ENCODE measurements at places on chromosomes 12 and 14.

GRCh38 chr12:133010657-133011297 is 24.6 kb downstream of the ZNF26 start:
- DNase-seq = no peak

GRCh38 chr14:54355698-54356097 is 41.1 kb upstream of the CDKN3 start:
- no peak for DNase-seq

GRCh38 chr14:75426332-75427125 is 1.3 kb upstream of the JDP2 start:
- DNase-seq = no peak

DNA sequence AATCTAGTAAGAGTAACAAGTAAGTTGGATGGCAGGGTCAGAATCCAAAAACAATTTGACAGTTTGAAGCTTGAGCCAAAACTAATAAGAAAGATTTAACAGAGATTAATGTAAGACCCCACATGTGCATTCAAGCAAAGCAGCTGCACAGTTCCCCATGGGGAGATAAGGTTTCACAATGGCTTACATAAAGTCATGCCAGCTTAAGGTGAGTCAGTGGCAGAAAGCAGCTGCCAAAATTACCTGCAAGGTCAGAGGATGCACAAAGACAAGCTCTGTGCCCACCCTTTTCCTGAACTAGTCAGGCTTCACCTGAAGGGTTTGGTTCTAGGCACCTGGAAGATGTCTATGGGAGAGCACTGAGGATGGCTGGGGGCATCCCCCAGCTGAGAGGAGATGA is 36.6 kb upstream of the KRT77 start:
- DNase-seq = no peak

DNA sequence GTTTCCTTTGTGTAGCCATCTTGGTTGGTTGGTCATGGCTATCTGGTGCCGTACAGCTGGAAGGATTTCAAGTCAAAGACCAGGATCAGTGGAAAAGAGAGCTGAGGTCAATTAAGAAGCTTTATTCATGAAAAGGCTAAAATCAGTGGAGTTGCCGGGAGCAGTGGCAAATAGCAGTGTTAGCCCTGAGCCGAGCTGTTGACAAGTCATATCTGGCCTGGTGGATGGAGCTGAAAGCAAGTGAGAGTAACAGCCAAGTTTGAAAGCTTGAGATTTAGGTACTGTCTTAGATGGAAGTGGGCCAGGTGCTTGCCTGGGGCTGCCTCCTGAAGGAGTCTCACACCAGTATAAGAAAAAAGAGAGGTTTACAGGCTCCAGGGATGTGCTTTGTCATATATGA is 9.0 kb downstream of the BATF start:
- no peak for DNase-seq

DNA sequence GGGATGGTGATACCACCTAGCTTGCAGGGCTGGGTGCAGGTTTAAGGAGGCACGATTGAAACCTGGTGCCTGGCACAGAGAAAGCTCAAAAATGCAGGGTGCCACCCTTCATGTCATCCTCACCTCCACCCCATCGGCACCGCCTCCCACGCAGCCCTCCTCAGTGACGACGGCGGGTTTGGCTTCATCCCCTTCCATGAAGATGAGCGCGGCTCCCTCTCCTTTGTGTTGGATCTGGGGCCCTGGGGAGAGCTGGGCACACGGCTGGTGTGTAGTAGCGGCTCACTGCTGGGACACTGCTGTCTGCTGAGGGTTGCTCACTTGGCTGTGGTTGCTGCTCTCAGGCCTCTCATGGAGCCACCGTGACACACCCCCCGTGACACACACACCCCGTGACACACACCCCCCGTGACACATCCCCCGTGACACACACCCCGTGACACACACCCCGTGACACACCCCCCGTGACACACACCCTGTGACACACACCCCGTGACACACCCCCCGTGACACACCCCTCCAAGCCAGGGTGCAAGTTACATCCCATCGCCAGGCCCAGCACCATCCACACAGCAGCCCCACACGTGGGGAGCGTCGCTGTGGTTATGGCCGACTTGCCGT is 42.9 kb upstream of the FZD10 start:
- DNase-seq = no peak

GRCh38 chr12:41121374-41121773 is 66.7 kb upstream of the PDZRN4 start:
- no peak for DNase-seq

GRCh38 chr14:67573228-67574010 is 26.6 kb downstream of the PIGH start:
- no peak for DNase-seq

GRCh38 chr14:93977790-93978581 is 1.6 kb upstream of the ASB2 start:
- peak; percentile 68 for DNase-seq

- no peak for DNase-seq
These were observed 45.6 kb downstream of the LTBP2 start for GRCh38 chr14:74566174-74567141.

GRCh38 chr14:32073537-32074189 is 3.4 kb upstream of the ARHGAP5 start:
- peak; percentile 86 for DNase-seq

DNA sequence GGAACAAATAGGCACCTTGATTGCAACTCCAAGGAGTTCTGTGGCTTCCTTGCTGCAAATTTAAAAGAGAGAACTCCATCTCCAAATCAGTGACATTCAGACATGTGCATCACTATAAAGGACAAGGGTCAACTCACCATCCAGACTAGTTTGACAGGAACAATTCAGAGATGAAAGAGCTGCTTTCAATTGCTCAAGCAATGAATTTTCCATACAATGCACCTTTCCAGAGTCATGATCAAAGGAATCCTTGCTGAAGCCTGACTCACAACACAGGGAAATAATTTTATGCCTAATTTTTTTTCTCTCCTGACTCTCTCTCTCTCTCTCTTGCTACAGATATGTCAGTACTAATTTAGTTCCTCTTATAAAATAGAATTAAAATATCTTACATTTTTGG is 380.5 kb upstream of the GARIN6 start:
- no peak for DNase-seq

DNA sequence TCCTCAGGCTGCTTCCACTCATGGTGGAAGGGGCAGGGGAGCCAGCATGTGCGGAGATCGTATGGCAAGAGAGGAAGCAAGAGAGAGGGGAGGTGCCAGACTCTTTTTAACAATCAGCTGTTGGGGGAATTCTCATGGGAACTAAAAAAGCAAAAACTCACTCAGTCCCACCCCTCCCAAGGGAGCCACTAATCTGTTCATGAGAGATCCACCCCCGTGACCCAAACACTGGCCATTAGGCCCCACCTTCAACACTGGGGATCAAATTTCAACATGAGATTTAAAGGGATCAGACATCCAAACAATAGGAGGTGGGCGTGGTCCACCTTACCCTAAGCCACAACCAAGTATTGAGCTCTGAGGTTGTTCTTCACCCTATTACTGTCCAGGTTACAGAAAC is 375.1 kb downstream of the GRIN2B start:
- no peak for DNase-seq

- DNase-seq = no peak
These were observed 2.8 kb downstream of the PRIM1 start for GRCh38 chr12:56749359-56749758.

DNA sequence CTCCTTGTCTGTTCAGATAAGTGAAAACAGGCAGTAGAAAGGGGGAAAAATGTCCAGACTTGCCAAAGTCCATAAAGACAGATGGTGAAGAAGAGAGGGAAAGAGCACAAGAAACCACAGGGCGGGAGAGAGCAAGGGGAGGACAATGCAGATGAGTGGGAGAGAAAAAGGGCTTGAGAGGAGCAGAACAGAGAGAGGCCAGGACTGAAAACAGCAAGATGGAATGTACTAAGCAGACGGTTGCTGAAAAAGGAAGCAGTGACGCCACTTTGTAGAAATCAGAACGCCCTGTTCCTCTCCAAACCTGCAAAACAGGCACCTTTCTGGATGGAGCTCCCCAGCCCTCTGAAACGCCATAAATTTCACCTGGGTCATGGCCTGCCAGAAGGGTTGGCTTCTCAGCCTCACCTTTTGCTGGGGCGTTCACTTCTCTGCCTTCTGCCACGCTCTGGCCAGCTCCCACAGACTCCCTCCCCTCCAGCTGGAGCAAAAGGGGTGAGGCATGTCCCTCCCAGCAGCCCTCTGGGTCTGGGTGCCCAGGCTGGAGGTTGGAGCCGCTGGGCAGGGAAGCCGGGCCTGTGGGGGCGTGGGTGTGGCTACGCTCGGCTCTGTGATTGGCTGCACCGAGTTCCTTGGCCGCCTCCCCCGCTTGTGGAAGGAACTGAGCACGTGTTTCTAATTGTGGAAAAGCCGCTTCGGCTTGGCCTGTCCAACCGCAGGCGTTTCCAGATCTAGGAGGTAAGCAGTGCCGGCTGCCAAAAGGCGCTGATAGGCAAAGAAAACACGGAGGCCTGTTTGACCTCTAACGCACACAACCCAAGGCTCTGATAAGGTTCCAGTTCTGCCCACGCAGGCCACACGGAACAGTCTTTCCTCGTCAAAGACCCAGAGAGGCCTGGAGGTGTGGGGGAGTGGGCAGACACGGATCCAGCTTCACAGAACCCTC is 29.3 kb downstream of the SLC7A8 start:
- no peak for DNase-seq

GRCh38 chr14:71758229-71758951 is 173.8 kb upstream of the RGS6 start:
- no peak for DNase-seq

GRCh38 chr12:65867394-65867793 is 43.1 kb downstream of the HMGA2 start:
- DNase-seq = no peak

DNA sequence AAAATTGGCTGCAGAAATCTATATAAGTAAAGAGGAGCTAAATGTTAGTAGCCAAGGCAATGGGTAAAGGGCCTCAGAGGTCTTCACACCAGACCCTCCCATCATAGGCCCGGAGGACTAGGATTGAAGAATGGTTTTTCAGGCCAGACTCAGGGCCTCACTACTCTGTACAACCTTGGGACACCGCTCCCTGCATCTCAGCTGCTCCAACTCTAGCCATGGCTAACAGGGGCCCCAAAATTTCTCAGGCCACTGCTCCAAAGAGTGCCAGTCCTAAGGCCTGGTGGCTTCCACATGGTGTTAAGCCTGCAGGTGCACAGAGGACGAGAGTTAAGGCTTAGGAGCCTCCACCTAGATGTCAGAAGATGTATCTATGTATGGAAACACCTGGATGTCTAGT is 155.5 kb upstream of the MGAT4C start:
- no peak for DNase-seq

- no peak for DNase-seq
These were observed 45.9 kb downstream of the VWF start for GRCh38 chr12:6078398-6079096.

GRCh38 chr14:92617581-92617980 is 104.0 kb downstream of the RIN3 start:
- DNase-seq = no peak

DNA sequence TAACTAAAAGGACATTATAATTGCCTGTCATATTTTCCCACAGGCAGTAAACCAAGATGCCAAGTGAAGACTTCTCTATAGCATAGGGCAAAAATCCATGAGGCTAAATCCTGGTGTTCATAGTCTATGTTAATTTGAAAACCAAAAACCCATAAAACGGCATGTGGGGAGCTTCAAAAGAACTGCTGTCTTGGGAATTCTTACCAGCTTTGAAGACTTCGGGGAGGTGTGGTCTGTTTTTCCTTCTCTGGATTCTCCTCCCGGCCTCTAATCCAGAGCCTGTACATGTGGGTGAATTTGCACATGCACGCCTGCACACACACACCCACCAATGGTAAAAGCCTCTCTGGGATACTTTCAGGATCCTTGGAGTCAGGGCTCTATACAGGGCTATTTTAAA is 61.9 kb upstream of the IFNG-AS1 start:
- no peak for DNase-seq

GRCh38 chr14:71021347-71022011 is 114.2 kb downstream of the PCNX1 start:
- DNase-seq = no peak

- no peak for DNase-seq
These were observed 33.0 kb downstream of the MTHFD1 start for GRCh38 chr14:64421166-64421565.

DNA sequence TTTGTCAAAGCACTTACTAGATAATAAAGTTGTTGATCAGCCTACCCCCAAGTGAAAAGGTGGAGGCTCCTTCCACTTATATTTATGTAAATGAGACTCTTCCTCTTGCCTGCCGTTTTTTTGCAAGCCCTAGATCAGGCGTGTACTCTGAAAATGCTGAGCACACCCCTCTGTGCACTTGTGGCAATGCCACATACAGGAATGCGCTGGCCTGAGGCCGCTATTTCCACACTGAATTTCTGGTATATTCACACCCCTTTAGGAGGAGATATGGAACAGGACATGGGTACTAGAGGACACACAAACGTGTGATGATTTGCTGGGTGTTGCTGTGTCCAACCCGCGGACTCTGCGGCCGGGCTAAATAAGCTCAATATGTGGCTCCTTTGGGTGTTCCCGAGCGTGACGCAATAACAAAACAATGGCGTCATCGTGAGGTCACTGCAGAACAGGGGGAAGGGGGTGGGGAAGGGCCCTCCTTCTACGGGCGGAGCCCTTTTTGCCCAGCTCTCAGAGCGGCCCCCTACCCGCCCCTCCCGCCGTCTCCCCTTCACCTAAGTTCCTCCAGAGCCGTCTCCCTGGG is 554 bp upstream of the TSPAN31 start:
- peak; percentile 86 for DNase-seq

- DNase-seq = no peak
These were observed 86.6 kb upstream of the OTX2 start for GRCh38 chr14:56896922-56897321.
